Brain pericyte (primary cell): ENCODE measurements at places on chromosomes 16 and 17.

- DNase-seq = no peak
Measured at GRCh38 chr17:38415250-38416194, 12.7 kb upstream of the ARHGAP23 start.

DNA sequence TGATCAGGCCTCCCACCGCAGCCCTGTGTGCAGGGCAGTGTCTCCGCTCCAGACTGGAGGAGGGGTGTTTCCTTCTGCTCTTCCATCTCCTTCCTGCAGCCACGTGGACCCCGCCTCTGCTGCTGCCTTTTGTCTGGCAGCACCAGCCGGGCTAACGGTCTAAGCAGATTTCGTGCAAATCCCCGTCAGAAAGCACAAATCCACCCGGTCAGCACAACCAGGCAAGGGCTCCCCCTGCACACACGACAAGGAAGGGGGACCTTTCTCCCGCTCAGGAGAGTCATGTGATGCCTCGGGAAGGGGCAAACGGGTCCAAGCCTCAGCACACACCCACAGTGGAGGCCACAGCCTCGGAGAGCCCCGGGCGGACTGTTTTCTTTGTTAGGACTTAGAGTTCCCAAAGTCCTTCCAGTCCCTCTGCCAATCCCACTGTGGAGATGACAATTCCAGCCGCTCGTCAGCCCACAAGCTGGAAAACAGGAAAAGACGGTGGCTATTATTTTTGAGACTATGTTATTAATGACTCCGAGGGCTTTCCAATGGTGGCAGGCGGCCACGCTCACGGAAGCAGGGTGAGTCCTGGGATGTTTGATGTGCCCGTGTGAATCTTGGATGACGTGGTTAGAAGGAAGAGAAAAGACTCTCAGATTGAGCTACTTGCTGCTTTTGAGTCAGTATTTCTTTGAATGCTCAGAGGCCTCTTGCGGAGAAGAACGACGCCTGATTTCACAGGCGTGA, 22.5 kb upstream of the MEAK7 start:
- no peak for DNase-seq

DNA sequence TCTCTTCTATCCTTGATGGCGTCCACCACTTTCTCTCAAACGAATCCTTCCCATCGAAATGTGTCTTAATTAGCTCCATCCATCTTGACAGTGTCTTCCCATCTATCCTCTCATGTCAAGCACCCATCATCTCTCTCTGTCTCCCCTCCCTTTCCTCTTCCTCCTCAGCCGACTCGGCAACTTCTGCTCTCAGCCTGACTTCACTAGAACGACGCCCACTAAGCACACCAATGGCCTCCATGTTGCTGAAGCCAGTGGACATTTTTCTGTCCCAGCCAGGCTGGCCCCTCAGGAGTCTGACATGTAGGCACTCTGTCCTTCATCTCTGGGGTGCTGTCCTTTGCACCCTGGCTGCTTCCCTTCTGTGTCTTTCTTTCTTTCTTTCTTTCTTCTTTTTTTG, 2.5 kb upstream of the SPATA20 start:
- no peak for DNase-seq

GRCh38 chr17:78368854-78369495, 9.1 kb upstream of the SOCS3 start:
- no peak for DNase-seq

- DNase-seq = no peak
Measured at GRCh38 chr16:17359788-17360390, 110.9 kb downstream of the XYLT1 start.

- DNase-seq = no peak
Measured at GRCh38 chr17:63338272-63338671, 107.8 kb downstream of the CYB561 start.

- DNase-seq = no peak
Measured at GRCh38 chr16:66622863-66623262, 18.4 kb downstream of the CMTM3 start.

- no peak for DNase-seq
Measured at GRCh38 chr16:84482001-84482891, 22.2 kb downstream of the MEAK7 start.

DNA sequence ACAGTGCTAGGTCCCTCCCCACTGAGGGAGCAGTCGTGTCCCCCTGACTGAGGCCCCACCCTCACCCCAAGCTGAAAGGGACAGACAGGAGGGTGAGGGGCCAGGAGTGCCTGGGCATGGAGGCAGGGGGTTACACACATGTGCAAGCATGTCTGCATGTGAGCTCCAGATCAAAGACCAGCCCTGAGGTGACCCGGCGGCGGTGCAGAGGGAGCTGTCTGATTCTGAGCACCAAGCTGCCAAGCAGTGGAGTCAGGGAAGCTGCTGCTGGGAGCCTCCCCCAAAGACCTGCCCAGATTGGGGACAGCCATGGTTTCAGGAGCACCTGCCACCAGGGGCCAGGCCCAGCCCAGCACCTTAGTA, 5.5 kb downstream of the DLX3 start:
- no peak for DNase-seq

DNA sequence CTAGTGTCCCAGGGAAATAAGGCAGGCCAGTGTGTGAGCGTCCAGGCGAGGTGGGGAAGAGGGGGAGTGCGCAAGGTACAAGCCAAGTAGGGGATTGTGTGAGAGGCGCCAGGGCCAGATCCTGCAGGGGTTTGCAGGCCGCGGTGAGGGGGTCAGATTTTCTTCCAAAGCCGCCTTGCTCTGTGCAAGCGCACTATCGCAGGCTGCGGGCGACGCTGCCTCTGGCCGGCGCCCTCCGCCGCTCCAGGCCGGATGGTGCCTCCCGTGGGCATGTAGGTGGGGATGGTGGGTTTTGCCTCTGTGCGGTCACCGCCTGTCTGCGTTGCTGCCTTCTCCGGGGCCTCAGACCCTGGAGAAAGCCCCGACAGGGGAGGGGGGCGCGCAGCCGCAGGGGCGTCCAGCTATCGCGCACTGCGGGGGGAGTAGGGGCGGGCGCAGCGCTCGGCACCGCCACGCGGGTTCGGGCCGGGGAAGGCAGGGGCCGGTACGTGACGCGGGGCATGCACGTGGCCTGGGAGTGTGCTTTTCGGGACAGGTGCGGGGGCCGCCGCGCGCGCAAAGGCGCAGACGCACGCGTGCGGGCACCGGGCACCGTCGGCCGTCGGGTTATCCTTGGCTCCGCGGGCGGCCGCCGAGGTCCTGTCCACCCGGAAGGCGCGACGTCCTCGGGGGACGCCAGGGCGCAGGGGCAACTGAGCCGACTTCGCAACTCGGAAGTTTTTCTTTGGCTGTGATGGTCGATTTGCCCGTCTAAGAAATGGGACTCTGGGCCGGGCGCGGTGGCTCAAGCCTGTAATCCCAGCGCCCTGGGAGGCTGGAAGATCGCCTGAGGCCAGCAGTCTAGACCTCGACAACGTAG, 1.1 kb upstream of the HAPSTR1 start:
- no peak for DNase-seq

- no peak for DNase-seq
Measured at GRCh38 chr16:1345087-1345486, 6.6 kb downstream of the TSR3 start.

GRCh38 chr16:80759419-80760162, 44.8 kb downstream of the CDYL2 start:
- DNase-seq = no peak

DNA sequence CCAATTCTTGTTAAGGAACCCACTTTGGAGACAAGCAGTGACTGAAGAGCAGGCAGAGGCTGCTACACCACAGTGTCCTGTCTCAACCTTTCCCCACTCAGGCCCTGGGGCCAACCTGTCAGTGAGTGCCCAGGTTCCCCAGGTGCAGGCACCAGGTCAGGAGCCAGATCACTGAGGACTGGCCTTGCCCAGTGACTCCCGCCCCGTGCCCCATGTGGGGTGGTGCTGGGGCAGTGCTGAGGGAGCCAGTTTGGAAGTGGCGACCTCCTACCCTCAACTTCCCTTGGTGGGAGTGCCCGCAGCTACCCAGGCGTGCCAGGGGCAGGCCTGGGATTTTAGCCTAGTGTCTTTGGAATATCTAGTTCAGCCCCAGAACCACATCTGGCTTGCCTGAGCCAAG, 29.3 kb downstream of the SREBF1 start:
- DNase-seq = no peak

DNA sequence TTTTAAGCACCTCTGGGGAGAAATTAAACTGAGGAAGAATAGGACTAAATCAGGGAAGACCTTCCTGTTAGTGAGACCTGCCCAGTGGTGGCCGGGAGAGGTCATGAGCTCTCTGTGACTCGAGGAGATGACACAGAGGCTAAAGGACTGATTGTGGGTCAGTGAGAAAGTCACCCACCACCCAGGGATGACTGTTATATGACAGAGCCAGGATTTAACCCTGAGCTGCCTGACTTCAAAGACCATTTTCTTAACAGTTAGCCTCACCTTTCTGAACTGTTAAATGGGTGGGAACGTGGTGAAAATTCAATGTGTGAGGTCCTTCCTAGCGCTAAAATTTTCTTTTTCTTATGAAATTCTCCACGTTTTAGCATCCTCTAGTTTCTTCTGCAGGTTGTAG, 72.5 kb downstream of the WSB1 start:
- no peak for DNase-seq

DNA sequence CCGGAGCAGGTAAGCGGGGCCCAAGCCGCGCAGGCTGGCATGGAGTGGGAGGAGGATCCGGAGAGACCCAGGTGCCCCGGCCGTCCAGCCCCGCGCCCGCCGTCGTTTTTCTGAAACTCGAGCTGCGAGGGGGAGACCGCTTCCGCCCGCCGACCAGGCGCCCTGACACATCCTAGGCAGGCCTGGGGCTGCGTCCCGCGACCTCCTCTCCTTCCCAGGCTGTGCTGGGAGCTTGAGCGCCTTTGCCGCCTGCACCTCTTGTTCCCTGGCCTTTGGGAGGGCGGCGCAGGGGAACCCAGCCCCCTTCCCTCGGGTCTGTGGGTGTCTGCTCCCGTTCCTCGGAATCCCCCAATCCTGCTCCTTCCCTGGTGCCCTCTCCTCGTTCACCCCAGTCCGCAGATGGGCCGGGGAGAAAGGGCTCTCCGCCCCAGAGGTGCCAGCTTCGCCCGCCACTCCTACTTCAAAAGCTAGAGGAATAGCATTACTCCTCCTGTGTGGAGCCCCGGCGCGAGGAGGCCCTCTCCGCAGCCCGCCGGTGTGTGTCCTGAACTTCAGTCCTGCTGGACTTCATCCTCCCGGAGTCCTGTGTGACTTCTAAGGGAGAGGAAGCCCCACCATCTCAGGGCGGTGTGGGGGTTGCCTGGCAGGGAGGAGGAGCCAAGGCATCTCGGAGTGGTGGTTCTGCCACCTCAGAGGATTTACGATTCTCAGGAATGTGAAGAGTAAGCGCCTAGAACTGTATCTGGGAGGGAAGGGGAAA, 1.0 kb downstream of the NHERF1 start:
- no peak for DNase-seq

DNA sequence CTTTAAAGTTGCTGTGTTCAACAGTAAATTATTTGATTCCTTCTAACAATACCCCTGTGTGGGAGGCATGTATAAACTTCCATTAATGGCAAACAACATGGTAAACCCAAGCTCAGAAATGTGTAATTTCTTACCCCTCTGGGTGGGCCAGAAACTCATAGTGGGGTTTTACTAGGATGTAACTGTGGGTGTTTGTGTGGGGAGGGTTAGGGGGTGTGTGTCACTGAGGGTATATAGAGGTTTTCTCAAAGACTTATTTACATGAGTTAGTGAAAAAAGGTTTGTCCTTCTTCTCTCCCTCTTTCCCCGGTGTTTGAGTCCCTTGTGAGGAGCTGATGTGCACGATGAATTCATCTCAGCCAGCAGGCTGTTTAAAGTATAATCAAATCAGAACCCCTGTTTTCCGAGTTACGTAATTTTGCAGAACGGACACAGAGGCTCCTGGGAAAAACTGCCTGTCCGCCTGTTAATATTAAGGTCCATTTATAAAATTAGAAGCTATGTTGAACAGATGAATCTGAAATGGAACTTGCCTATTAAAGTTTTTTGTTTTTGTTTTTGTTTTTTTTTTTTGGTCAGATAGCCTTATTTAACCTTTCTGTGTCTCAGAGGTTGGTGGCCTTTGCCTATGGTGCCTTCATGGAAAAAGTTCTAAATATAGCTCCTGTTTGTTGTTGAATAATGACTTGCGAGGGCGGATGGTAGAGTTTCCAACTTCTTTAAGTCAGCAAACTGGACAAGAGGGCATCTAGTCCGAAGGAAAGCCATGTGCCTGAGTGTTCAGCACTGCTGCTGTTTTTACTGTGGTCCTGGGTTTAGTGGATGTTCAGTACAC, 73.3 kb downstream of the MSI2 start:
- DNase-seq = no peak

DNA sequence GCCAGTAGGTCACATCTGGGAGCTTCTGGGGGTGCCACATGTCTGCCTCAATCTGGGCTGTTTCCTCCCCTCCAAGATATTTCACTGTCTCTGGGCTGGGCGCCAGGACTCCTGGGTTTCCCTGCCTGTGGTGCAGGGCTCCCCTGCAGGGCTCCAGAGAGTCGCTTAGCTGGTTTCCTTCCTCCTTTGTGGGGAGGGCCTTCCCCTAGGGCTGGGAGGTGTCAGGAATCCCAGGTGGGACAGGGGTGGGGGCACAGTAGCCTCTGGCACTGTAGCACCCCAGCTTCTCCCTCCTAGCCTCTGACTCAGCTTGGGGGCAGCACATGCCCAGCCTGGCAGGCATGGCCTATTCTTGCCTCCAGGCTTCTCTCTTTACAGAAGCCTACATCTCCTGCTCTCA, 2.6 kb downstream of the RARA start:
- no peak for DNase-seq

DNA sequence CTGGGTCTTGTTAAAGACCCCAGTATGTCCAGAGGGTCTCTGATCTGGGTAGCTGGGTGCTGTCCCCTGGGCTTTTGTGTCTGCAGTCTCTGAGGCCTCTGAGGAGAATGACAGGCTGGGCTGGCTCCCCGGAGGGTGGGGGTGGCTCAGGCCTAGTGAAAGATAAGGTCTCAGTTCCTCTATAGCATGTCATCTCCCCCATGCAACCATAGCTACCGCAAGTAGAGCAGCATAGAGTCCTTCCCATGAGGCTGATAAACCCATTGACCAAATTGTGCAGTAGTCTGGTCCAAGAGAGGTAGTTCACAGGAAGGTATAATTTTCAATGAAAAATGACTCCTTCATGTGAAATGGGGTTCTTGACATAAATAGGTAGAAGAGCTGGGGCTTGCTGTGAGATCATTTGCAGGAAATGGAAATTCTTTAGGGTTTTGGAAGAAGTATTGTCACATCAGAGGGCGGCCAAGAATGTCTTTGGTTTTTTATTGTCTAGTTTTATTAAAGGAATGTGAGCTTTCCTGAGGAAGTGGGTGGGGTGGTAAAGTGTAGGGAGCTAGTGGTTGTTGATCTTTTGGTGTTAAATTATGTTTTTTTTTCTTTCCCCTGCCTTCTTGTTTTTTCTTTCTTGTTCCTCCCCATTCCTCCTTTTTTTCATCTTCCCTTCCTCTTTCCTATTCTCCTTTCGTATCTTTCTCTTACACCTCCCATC, 21.0 kb downstream of the SLC7A6OS start:
- DNase-seq = no peak

- DNase-seq = no peak
Measured at GRCh38 chr16:71647391-71647790, 21.4 kb downstream of the MARVELD3 start.
